Ovary (tissue), 10 donors: ENCODE measurements at places on chromosomes 2 and 18. TPM values are rescaled to one million over a fixed set of nuclear protein-coding genes. Genes with fewer than 3 reads are reported as not detected.

Gene RAB27B
- total RNA-seq, result 0.05 TPM

Gene CELF4
- 1.5 TPM for total RNA-seq

Gene CRYGD
- total RNA-seq, result 7.3 TPM

Gene LRRFIP1
- 56.8 TPM for total RNA-seq

Gene HMSD
- not detected for total RNA-seq
